Mucosa of descending colon (tissue), 3 donors: ENCODE measurements at places on chromosomes 6 and 20. TPM values are rescaled to one million over a fixed set of nuclear protein-coding genes. Genes with fewer than 3 reads are reported as not detected.

DNA sequence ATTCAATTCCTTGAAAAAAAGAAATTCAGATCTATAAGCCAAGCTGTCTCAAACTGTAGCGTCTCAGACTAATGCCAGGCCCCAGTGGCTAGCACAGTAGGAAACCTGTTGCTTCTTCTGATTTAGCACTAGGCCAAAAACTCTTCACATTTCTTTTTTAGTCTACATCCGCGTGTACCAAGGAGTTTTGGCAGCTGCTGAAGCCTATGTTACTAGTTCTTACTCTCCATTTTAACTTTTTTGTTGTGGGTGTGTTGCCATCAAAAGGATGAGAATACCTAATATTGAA lies 65.0 kb upstream of the BTN3A2 start:
- DNase-seq, result no peak

- DNase-seq, result no peak
These were observed 1.4 kb upstream of the SSR1 start for GRCh38 chr6:7314414-7314813.

GRCh38 chr20:48224533-48225050 lies 439.3 kb upstream of the SULF2 start:
- no peak for DNase-seq

GRCh38 chr6:45590696-45591184 lies 213.0 kb upstream of the SUPT3H start:
- DNase-seq, result no peak

DNA sequence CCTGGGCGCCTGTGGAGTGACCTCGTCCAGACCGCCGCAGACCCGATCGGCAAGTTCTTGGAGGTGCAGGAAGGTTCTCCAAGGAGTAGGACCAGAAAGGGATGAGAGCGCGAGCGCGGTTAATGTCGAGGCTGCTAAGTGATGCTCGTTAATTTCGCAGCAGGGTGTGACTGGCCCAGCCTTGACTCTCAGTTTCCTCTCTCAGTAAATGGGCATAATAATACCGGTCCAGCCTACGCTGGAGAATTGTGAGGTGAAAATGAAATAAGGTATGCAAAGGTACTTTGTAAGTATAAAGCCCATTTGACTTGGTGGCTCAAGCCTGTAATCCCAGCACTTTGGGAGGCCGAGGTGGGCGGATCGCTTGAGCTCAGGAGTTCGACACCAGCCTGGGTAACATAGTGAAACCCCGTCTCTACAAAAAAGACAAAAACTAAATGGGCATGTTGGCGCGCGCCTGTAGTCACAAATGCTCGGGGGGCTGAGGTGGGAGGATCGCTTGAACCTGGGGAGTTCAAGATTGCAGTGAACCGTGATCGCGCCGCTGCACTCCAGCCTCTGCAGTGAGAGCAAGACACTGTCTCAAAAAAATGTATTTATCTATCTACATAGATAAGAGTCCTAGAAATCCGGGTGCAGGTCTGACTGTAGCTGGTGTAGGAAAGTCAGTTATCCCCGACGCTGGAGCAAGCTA lies 634 bp upstream of the BTBD9 start:
- peak; percentile 52 for DNase-seq

- DNase-seq, result no peak
These were observed 67.4 kb downstream of the GMPR start for GRCh38 chr6:16305788-16306187.

DNA sequence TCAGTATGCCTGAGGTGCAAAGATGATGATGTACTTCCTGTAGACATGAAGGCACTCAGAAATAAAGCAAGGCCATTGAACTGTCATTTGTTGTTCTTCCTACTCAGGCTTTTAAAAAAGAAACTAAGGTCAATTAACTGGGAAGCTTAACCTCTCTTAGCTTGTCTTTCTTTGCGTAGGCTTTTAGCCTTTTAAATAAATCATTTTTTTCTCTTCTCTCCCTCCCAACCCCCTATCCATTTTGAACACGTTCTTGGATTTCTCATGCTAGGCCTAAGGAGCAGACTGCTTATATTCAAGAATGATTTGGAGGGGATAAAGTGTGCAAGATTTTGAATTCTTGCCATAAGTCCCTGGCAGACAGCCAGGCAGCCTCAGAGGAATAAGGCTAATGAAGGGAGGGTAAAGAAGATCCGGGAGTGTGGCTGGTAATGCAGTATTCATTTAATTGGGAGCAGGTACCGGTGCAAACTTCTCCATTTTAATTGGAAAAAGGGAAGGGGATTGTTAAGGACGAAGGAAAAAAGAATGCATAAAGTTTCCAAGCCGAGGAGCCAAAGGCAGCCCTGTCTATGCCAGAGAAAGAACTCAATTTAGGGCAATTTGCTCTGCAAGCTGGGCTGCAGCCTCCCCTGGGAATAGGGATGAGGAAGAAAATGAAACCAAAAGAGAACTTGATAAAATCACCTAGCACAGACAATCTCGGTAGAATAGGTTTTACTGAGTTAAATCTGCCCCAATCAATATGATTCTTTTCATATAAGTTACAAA lies 343.8 kb upstream of the MMS22L start:
- no peak for DNase-seq

DNA sequence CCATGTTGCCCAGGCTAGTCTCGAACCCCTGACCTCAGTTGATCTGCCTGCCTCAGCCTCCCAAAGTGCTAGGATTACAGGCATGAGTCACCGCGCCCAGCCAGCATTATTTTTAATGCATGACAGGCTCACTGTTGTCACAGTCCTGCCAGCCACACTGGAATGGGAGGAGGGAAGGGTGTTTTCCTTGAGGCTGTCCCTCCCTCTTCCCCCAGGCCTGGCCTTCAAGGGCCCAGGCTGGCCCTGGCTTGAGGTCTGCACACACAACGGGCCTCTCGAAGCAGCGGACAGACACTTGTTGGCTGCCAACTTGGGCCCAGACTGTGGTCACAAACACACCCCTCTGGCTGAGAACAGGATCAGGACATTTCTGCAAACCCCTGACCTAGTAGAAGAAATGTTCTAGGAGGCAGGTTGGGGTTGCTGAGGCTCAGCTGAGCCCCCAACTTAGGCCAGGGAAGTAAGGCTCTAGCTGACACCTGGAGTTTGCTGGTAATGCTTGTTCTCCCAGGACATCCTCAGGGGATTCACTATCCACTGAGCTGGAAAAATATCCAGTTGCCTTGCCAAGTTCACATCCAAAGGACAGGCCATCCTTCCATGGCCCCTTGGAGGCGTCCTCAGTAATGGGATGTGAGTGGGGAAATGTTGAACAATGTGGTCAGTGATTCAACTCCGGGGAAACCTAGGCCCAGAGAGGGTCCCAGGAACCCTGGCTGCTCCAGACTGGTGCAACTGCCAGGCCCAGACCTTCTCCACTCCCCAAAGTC lies 9.9 kb downstream of the SNTA1 start:
- DNase-seq, result no peak

- DNase-seq, result no peak
These were observed 52.4 kb upstream of the SIM1 start for GRCh38 chr6:100517106-100517505.

- no peak for DNase-seq
These were observed 2.6 kb downstream of the TRAF3IP2 start for GRCh38 chr6:111603040-111603439.

The BRD2 gene
- total RNA-seq, result 195 TPM

The CD83 gene
- 2.5 TPM for total RNA-seq

The RUNX2 gene
- 2.0 TPM for total RNA-seq

The ITPR3 gene
- total RNA-seq, result 60.2 TPM

The C20orf144 gene
- total RNA-seq, result 0.24 TPM
